Right forelimb (tissue), 1 donor: ENCODE measurements at places on chromosomes 6 and 20.

DNA sequence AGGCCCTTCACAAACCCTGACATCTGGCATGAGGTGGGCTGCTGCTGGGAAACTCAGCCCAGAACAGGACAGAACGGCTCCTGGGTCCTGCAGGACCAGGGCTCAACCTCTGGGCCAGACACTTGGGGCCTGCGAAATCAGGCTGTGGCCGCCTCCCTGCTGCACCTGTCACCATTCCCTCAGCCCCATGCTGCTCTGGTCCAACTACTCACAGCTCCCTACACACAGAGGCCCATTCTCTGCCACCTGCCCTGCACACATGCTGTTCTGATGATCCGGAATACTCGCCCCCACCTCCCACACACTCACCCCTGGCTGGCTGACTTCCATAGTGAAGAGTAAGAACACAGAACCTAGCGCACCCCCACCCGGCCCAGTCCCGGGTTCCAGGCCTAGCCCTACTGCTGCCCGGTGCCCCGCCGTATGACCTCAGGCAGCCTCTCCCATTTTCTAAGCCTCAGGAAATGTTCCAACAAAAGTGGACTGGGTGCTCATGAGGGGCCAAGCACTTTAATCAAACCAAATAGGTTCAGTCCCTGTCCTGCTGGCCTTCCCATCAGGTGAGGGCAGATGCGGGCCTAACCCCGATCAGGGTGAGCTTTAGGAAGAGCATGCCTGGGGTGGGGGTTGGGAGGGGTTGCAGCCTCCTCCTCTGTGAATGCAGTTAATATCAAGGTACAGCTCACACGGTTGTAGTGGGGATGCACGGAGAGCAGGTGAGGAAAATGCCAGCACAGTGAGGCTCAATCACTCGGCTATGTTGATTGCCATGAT lies 3.9 kb downstream of the PEDS1 start:
- DNase-seq = no peak

DNA sequence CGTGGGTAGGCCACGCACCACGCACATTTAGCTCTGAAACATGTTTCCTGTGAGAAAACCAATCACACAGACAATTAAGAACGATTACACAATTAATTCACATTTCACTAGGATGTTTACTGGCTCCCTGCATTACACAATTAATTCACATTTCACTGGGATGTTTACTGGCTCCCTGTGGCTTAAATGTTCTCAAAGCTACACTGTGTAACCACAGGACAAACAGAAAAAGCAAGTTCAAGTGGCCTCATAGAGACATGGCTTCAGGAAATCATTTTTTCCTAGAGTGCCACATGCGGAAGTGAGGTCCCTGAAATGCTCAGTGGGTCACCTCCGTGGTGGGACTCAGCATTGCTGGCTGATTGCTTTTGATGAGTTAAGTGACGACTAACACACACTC lies 61.7 kb upstream of the XRN2 start:
- DNase-seq = no peak

- no peak for DNase-seq
Measured at GRCh38 chr20:52432740-52433139, 241.2 kb upstream of the ZFP64 start.

DNA sequence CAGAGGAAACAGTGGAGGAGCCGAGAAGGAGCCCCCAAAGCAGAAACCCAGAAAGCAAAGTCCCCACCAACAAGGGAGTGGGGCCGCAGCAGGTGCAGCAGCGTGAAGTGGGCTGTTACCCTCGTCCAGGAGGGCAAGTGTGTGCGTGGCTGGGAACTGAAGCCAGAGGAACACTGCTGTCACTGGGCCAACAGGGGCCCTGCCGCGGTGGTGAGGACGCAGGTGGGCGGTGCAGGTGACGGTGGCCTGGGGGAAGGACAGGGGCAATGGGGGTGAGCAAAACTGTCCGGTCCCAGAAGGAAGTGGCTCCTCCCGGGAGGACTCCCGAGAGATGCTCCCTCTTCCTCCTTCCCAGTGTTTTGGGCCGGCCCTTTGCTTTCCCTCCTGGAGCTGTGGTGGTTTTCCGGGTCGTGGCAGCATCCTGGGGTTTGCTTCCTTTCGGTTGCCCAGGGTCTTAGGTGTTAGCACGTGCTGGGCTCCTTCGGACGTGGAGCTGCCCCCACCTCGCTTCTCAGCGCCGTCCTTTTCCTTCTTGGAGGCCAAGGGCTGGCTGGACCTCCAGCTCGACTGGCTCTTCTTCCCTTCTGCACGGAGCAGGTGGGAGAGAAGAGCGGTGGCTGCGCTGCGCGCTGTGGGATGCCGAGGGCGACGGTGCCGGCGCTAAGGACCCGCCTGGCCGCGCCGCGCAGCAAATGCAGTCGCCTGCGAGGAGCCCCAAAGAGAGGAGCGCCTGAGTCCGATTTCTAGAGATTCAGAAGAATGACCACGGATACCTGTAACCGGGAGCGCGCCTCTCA lies 62.7 kb upstream of the SLC2A12 start:
- DNase-seq = no peak

DNA sequence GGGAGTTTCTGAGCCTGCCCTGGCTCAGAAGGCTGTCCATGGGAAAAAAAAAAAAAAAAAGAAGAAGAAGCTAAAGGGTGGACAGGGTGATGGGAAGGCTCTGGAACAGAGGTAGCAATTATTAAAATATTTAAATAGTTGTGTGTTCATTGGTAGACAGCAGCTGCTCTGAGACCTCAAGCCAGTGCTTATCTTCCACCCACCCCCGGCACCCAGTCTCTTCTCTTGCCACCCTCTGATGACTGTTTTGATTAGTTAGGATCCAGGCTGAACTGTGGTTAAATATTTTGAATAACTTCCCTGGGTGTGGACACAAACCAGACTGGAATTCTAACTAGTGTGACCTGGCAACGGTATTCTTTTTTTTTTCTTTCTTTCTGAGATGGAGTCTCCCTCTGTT lies 16.9 kb upstream of the SRSF3 start:
- DNase-seq = no peak

- DNase-seq = no peak
Measured at GRCh38 chr6:4394786-4395185, 259.4 kb upstream of the ECI2 start.
